NCI-H774 (cell line): ENCODE measurements at places on chromosomes 3 and 15.

GRCh38 chr15:60389261-60390077 is 8.3 kb downstream of the ANXA2 start:
- DNase-seq: no peak

GRCh38 chr3:119305286-119305685 is 11.1 kb downstream of the ARHGAP31 start:
- no peak for DNase-seq

DNA sequence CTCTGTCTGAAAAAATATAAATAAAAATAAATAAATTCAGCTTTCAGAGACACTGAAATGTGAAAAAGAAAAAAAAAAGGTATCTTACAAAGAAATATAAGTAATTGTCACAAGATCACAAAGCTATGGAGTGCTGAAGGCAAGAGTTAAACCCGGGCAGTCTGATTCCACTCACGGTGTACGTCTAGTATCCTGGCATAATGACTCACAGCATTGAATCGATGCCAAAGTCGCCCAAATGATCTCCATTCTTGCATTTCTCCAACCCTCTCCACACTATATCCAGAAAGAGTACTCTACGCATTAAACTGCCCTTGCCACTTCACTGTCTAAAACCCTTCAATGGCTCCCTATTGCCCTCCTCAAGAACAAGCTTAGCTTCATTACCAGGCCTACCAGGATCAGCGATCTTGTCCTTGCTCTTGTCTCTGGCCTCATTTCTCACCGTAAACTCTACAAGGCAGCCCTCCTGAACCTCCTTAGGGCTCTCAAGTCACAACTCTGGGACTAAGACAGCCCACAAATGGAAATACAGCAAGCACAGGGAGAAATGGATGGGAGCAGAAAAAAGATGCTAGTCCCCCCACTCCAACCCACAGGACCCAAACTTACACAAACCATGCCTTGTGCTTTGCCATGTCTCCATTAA is 7.7 kb downstream of the SUCLG2 start:
- no peak for DNase-seq

- no peak for DNase-seq
These were observed 130.2 kb upstream of the COL8A1 start for GRCh38 chr3:99508191-99508590.

- DNase-seq: peak; percentile 0
These were observed 71.9 kb upstream of the FEZF2 start for GRCh38 chr3:62445275-62445674.

DNA sequence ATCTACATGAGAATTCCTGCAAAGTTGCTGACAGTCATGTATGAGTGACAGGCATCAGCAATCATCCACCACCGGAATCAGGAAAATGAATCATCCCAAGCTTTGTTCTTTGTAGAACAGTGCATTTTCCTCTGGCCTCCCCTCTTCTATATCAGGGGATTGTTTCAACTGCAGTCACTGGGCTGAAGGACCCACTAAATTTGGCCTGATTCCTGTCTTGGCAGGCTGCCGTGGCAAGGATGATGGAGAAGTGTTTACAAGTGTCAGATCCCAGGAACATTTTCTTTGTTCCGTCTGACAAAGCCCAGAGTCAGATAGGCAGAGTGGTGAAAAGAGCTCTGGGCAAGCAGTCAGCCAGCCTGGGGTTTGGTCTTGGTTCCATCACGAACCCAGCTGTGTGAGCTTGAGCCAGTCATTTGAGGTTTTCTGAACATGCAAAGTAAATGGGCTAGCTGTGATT is 175.1 kb upstream of the TSC22D2 start:
- peak; percentile 60 for DNase-seq

- DNase-seq: peak; percentile 2
These were observed 80.6 kb downstream of the ULK4 start for GRCh38 chr3:41881233-41881821.

DNA sequence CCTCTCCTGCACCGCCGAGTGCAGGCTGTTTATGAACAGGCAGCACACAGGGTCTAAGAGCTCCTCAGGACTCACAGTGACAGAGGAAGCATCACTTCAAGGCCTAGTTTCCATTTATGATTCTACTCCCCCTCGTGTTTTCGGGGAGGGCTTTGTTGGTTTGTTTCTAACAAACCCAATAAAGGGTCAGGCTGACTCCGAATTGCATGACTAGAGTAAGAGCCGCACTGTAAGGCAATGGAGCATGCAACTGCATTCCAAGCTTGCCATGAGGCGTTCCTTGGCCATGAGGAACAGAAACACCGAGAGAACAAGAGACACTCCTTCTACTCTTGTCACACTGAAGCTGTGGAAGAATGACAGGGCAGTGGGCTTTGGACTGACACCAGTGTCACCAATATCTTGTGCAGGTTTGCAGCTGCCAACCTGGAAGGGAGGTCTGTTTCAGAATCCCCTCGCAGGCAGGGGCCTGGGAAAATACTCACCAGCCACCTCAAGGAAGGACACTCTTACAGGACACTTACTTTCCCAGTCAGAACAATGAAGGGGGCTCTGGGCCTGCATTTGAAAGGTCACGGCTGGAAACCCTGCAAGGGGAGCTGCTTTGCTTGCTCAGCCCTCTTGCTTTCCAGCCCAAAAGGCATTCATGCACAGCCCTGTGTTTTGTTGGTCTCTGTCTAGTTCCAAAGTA is 96.8 kb downstream of the ADAMTS17 start:
- DNase-seq: no peak

DNA sequence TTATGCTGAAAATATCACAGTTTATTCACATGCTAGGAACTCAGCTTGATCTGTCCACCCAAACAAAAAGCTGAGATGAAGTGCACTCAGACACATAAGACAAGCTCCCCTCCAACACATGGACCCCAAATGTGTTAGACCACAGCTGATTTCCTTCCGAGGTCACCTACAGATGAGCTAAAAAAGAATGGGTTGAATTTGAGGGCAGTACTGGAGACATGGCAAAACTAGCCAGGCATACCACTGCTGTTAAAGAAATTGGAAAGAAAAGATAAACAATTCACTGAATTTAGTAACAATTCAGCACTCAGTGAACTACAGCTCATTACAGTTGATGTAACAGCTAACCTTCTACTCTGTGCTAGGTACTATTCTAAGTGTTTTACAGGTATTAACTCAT is 15.5 kb downstream of the PARP9 start:
- no peak for DNase-seq

- no peak for DNase-seq
These were observed 224.7 kb upstream of the TBC1D5 start for GRCh38 chr3:17967111-17967510.

GRCh38 chr3:186425788-186426730 is 64.0 kb upstream of the DGKG start:
- no peak for DNase-seq

GRCh38 chr3:15858547-15859506 is 61.0 kb upstream of the ANKRD28 start:
- peak; percentile 32 for DNase-seq

DNA sequence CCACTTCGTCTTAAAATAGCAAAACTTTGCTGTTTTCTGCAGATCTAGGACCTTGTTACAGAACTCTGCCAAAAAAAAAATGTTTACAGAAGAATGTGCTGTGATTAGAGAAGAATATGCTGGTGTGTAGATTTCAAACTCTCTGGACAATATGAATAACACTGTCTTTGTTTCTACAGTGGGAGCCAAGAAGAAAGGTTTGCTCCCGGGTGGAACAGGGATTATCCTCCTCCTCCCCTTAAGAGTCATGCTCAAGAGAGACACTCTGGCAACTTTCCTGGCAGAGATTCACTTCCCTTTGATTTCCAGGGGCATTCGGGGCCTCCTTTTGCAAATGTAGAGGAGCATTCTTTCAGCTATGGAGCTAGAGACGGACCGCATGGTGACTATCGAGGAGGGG is 27.3 kb downstream of the RBM6 start:
- DNase-seq: no peak

GRCh38 chr15:35834866-35835265 is 288.9 kb upstream of the DPH6 start:
- DNase-seq: no peak

- DNase-seq: no peak
These were observed 58.7 kb downstream of the EFCAB12 start for GRCh38 chr3:129369711-129370110.

DNA sequence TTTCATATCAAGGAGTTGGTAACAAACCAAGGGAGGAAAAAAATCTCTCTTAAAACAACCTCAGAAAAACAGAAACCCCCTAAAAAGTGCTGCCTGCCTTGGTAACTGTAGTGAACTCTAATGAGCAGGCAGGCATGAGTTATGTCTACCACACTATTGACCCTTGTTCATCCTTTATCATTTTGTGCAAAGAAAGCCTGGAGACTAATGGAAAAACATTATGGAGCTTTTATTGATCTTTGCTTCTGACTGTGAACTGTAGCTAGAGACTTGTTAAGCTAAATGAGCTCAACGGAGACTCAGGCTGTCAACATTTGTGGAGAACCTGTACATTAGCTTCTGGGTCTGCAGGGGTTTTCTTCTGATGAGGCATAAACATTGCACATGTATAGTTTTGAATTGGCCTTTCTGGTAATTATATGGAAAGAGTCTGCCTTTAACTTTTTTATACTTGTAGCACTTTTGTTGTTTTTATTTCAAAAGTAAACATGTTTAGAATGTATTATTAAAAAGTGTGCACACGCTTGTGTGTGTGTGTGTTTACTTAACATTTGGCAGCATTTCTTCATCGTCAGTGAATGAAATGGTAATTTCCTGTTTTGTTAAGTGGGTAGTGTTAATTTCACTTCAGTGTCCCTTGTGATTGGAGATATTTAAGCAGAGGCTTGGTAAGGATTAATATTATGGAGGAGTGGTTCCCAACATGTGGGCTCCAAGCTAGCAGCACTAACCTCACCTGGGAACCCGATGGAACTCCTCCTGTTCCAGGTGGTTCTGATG is 15.9 kb upstream of the SPTSSB start:
- DNase-seq: peak; percentile 27

DNA sequence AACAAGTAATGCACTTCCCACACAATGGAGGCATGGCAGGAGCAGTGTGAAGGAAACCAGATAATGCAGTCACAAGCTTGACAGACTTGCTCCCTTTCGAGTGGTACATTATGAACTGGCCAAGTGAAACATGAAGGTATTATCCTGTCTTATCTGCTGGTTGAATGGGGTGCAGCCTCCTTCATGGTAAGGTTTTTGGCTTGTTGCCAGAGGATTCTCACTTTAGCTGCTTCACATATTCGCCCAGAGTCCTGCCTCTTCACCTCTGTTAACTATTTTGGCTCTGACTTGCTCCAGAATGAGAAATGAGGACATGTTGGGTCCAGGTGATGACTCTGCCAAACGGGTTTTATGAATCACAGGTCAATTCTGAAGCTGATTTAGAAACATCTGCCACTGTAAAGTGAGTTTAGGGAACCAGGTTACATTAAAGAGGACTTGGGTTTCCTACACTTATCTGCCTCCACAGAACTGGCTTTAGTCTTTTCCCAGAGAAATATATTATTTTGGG is 19.5 kb upstream of the CCDC39 start:
- DNase-seq: no peak

DNA sequence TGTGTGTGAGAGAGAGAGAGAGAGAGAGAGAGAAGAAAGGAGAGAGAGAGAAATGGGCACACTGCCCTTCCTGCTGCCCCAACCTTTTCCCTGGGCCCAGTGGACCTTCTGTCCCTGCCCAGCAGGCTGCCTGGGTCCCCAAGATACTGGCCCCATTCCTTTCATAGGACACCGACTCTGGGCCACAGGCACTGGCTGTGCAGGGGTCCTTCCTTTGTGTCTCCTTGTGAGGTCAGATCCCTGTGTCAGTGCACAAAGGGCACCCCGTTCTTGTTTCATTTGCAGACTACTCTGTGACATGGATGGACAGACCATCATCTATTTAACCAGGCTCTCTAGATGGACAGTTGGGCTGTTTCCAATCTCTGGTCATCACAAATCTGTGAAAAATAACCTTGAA is 21.3 kb upstream of the KLF13 start:
- DNase-seq: no peak
